GM13977 (cell line): ENCODE measurements at places on chromosomes 16 and 17.

DNA sequence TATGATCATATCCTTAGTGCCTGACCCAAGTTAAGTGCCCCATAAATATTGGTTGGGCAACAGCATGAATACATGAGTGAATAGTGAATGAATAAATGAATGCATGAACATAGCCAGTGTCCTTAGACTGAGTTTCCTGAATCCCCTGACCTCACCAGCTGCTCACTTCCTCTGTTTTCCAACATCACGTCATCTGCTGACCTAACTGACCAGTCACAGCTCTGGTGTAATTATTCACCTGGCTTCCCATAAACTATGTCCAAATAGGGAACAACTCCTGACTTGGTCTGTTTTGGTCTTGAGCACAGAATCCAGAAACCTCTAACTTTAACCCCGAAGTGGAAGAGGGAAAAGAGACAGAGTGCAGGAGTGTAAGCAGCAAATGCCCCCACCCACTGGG is 83.4 kb downstream of the ASIC2 start:
- no peak for DNase-seq

DNA sequence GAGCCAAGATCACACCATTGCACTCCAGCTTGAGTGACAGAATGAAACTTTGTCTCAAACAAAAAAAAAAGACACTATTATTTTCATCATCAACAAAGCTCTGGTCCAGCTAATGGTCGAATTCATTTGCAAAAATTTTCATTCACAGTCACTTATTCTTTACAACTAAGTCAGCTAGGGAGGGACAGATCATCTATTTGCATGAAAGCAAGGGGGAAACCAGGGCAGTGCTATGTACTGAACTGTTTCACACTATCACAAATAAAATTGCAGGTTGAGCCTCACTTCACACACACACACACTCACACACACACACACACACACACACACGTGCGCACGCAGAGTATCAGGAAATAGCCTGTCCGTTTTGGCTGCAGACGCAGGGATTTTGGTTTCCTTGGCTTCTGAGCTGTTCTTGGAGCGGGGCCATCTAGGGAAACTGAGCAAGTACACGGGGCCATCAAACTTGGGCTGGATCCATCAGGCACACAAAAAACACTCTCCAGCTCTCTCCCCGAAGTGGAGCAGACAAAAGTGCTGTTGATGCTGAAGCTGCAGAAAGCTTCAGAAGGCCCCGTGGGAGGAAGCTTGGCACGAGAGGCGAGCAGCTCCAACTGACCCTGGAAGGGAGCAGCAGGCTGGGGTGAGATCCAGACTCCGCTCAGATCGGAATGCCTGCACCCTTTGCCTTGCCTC is 44.3 kb upstream of the HELZ start:
- DNase-seq, result no peak

DNA sequence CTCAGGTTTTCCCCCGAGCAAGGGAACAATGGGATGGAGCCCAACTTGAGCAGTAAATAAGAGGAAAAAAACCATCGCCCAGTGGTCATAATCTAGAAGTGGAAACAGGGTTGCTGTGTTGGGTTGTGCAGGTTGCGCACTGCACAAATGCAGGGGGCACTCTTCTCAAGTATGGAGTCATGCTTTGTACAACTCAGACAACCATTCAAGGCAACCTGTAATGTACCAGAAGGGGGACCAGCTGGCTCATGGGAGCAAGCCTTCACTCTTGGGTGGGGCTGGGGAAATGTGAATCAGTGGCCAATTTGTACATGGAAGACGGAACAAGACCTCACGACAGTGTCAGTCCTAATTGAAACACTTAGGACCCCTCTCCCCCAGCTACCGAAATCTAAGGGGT is 23.9 kb upstream of the LITAF start:
- no peak for DNase-seq

- no peak for DNase-seq
Observed at GRCh38 chr17:60321336-60322055, 70.4 kb downstream of the USP32 start.

DNA sequence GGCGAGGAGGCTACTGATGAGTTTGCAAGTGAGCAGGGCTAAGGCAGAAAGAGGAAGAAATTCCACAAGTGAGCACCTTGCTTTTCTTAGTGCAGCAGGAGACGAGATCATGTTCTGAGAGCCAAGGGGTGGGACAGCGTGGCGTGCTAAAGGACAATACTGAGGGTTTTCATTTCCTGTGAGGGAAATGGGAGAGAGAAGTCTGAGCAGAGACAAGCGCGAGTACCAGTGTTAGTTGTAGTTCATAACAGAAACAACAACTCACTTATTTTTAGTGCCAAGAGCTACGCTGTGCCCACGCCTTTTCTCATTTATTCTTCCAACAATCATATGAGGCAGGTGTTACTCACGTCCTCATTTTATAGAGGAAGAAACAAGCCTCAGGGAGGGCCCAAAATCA is 2.3 kb downstream of the SPACA3 start:
- no peak for DNase-seq

DNA sequence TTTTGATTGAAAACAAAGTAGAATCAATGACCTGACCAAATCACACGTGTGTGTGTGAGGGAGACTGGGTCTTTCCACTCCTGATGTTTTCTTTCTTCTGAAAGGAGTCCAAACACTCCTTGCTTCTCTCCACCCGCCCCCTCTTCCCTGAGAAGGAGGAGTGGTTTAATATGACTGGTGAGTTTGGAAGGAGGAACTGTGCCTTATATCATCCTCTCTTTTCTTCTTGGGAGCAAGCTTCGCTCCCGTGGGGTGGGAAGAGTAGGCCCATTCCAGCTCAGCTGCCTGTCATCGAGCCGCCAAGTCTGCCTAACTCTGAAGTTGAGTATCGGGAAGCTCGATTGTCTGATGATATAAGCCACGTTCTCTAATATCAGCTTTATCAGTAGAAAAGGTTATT is 96.5 kb downstream of the YPEL2 start:
- no peak for DNase-seq

DNA sequence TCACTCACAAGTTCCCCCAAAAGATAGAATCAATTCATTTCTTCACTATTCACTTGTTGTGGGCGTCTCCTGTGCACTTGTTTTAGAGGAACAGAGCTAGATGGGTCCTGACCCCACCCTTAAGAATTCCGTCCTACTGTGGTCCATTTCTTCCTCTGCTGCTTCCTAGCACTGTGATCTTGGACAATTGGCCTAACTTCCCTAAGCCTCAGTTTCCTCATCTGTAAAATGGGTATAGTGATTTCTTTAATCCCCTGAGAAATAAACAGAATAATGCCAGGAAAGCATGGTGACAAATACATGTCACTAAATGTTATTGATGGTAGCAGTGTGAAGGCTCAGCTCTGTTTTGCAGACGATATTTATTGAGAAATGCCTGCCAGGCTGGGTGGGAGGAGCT is 9.9 kb downstream of the BMERB1 start:
- no peak for DNase-seq

DNA sequence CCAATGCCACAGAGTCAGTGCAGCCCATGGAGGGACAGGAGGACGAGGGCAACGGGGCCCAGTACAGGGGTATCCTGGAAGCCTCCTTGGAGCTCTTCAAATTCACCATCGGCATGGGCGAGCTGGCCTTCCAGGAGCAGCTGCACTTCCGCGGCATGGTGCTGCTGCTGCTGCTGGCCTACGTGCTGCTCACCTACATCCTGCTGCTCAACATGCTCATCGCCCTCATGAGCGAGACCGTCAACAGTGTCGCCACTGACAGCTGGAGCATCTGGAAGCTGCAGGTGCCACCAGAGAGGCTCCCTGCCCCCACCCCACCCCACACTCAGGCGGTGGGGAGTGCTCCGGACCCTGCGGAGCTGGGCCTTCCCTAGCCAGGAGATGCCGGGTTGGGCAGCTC is 16.6 kb downstream of the TRPV2 start:
- no peak for DNase-seq

DNA sequence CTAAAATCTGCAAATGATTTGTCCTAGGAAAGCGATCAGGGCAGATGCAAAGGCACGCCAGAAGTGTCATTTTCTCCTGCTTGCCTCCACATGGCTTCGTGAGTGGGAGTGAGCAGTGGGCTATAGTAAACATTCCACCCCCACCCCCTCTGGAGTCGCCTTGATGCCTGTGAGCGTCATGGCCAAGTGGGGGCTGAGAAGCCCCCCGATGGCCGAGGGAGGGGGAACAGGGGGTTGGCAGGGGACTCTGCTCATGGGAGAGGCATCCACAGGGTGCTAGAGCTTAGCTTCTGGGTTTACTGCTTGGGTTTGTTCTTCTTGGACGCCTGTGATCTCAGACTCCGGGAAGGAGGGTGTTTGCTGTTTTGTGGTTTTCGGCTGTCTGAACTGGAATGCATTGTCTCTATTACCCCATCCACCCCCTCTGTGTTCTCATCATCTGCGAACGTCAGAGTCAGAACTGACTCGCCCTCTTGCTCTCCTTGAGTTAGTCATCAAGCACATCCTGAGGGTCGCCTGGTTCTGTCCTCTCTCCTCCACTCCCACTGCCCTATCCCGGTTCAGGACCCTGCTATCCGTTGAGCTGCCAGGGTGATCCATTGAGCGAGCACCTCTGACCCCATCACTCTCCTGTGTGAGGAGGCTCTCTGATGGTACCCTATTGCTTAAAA is 15.4 kb downstream of the TNS4 start:
- DNase-seq, result no peak

GRCh38 chr17:31274252-31274651 is 22.8 kb downstream of the OMG start:
- DNase-seq, result no peak

DNA sequence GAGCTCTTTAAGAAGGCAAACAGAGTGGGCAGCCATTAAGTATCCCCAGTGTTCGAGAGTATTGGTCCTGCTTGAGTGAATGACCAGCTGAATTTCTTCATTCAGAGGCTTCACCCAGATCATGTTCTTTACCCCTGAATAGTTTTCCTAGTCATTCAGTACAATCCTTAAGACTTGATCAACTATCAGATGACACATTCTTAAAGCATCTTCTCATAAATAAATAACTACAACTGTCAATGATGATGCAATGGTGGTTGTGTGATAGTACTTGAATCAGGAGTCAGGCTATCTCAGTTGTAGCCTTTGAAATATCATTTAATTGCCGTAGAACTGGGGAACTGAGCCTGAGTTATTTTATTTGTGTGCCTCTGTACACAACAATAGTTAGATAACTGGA is 416.8 kb upstream of the CCL2 start:
- no peak for DNase-seq

GRCh38 chr17:63735691-63736090 is 5.9 kb downstream of the STRADA start:
- DNase-seq, result no peak

GRCh38 chr17:7854851-7855659 is at the start of gene TMEM88:
TMEM88 (plus strand) TSS chr17:7855066; CDS start chr17:7855075, 9 bp downstream.
- DNase-seq, result no peak

DNA sequence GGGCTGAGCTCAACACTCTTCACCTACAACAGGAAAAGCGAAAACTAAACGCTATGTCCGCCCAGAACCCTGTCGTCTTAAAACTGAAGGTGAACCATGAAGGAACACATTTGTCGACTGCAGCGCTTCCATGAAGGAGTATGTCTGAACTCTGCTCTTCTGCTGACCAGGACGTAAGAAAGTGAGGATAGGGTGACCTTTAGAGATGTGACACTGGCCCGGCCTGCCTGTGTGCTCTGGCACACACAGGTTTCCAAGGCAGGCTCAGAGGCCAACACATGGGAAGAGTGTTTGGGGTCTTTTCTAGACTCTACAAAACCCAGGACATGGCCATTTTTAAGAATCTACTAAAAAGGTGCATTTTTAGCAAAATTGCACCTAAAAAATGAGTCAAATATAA is 21.1 kb downstream of the MARF1 start:
- DNase-seq, result no peak

DNA sequence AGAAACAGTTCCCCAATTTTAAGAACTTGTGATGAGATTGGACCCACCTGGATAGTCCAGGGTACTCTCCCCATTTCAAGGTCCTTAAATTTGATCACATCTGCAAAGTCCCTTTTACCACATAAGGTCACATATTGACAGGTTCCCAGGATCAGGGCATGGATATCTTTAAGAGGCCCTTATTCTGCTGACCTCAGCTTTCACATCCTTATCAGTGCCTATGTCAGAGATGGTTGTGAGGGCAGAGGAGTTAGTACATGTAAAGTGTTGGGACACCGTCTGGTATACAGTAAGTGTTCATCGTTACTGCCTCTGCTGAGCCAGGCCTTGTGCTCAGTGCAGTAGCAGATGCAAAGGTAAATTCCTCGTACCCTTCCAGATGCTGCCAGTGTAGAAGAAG is 375.4 kb upstream of the ASIC2 start:
- no peak for DNase-seq

DNA sequence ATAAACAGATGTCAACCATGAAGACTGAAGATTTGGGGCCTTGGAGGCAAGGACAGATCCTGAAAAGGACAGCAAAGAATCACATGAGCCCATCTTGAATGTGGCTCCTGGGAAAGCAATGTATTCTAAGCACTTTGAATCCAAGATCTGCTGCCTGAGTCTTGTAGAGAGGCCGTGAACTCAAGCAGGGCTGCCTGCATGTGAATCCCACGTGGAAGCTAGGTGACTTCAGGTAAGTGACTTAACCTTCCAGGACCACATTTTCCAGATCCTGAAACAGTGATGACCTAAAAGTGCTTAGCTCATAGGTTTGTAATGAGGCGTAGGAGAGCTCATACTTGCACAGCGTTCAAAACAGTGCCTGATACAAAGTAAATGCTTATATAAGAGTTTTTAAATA is 373.0 kb upstream of the SALL1 start:
- DNase-seq, result no peak

DNA sequence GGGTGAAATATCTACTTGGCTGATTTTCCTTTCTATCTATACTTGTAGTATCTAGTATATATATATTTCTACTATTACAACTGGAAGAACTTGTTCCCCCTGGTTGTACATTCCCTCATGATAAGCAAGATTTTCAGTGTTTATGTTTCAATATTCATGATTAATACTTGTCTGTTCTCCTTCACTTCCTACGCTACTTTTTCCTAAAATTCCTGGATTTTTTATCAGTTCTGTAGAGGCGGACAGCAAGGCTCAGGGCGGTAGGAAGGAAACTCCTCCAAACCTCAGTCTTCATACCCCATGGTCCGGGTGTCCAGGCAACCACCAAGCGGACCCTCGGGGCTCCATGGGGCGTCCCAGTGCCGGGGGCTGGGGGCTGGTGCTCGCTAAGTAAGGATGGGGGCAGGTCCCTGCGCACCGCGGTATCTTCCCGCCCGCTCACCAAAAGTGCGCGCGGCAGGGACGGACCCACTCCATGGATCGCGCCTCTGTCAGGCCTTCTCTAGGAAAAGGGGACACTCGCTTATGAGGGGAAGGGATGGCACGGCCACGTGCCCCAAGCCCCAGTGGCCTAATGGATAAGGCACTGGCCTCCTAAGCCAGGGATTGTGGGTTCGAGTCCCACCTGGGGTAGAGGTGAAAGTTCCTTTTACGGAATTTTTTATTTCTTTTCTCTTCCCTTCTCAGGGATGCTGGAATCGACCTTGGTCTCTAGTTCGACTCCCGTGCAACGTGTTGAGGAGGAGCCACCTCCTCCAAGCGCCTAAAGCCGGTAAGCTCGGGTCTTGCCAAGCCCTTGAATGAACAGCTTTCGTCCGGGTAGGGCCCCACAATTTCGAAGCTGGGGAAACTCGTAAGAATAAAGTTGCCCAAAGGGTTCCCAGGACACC is 13.2 kb downstream of the ATP5PD start:
- DNase-seq, result peak; percentile 74
